ENCODE measurements at places on chromosomes 16 and 17. TPM values are rescaled to one million over a fixed set of nuclear protein-coding genes. Genes with fewer than 3 reads are reported as not detected.
A peak's percentile ranks its signal among the peaks of the same experiment; 100 is the strongest.

Gene ADORA2B
- 10.6 TPM for total RNA-seq

Gene HSD17B1
- 0.37 TPM for total RNA-seq

Gene SLFN5
- 68.5 TPM for total RNA-seq

DNA sequence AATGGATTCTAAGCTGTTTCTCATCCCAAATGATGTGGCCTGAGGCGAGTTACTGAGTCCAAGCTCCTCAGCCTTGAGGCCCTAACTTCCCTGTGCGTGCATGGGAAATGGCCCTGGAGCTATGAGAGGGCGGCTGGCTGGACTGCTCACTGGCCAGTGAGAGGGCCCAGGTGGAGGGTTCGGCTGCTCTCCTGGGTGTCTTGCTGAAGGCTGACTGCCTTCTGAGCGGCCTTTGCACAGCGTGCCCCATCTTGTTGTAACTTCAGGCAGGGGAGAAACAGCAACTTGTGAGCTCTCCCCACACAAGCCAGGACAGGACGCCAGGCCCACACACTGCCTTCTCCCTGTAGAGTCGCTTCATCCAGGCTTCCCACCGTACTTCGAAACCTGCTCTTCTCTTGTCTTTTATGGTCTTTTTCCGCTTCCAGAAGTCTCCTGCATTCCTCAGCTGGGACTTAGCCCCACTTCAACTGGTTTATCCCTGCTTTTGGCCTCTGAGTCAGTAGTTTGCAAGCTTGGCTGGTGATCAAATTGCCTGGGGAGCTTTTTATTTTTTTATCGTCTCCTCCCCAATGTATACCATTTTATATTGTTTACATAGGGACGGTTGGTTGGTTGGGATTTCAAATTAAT, 13.3 kb downstream of the CDH3 start:
- no peak for DNase-seq

GRCh38 chr17:18981642-18982424, 22.7 kb downstream of the FAM83G start:
- DNase-seq, result peak; percentile 30

- DNase-seq, result no peak
Observed at GRCh38 chr17:13140750-13141149, 122.9 kb upstream of the ELAC2 start.

- no peak for DNase-seq
Observed at GRCh38 chr17:36778448-36778847, 158.8 kb upstream of the LHX1 start.

Data from NCI-H460 (cell line).